ENCODE measurements at places on chromosomes 5 and 9. TPM values are rescaled to one million over a fixed set of nuclear protein-coding genes. Genes with fewer than 3 reads are reported as not detected.

Gene PCDHAC2
- total RNA-seq, result 3.6 TPM

Gene FGD3
- total RNA-seq, result 12.1 TPM

Gene SUSD3
- 12.2 TPM for total RNA-seq

Gene TTC16
- total RNA-seq, result 0.72 TPM

Gene DNAH5
- total RNA-seq, result 16.4 TPM

Gene TCF7
- 15.6 TPM for total RNA-seq

Gene NFIB
- 112 TPM for total RNA-seq

Gene ZMAT2
- total RNA-seq, result 51.4 TPM

Gene RXRA
- total RNA-seq, result 49.5 TPM

Gene RIC1
- 21.1 TPM for total RNA-seq

Gene LIX1
- 33.4 TPM for total RNA-seq

Gene PRR7
- total RNA-seq, result 5.5 TPM

Gene APBA1
- 5.1 TPM for total RNA-seq

DNA sequence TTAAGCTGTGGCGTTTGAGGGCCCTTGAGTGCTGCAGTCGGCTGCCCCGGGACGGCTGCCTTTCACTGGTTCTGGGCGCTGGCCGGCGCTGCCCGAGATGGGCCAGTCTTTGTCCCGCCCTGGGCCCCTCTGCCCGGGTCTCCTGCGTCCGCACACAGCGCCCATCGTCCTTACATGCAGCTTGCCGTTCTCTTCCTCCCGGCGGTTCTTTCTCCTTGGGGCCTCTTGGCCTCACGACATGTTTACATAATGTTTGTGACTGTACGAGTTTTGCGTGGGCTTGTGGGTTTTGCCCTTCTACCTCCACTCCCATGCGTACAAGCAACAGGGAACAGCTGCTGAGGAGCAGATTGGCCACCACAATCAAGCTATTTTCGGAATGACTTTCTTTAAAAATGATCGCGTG is 618 bp downstream of the TNPO1 start:
- peak; percentile 81 for DNase-seq
- peaks cover 22% of the 10 kb centered on the region for H3K4me1 ChIP-seq
- H3K27me3 ChIP-seq, result no peaks in the 10 kb centered on the region

GRCh38 chr9:93958121-93958818 is 3.1 kb upstream of the BARX1 start:
- H3K4me3 ChIP-seq, result no peak overlapping the region
- DNase-seq, result peak; percentile 49
- no peaks in the 10 kb centered on the region for H3K4me1 ChIP-seq
- no peaks in the 10 kb centered on the region for H3K36me3 ChIP-seq

DNA sequence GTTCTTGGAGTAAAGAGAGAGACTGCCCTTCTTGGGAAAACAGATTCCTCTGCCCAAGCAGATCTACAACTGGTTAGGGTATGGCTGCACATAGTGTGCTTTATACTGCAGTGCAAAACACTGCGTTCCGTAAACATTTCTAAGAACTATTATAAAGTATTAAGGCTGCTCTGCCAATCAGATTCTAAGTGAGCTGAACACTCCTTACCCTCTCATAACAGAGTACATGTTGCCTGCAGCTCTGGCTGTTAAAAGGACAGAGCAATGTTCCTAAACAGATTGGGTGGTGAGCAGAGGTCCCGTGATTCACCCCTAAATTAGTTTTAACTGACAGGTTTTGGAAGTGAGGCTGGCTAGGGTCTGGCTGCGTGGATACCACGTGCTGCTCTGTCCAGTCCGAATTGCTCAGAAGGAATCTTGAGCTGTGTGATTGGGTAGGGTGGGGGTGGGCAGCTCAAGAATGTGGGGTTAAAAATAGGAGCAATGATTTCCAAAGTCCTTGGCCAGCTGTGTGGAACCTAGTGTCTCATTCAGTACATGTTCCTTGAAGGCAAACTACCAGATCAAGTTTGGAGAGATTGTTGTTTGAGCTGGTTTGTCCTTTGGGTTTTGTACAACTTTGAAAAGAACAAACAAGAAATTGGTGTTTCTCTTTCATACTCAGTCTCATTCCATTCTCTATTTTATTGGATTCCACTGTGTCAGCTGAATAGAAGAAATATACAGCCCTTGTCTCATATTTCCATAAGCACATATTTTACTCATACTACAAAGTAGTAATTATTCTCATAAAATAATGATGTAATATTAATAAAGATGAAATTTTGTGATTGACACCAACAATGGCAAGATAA is 497.6 kb upstream of the CD180 start:
- H3K36me3 ChIP-seq, result no peaks in the 10 kb centered on the region
- H3K4me1 ChIP-seq, result no peaks in the 10 kb centered on the region
- no peaks in the 10 kb centered on the region for H3K27me3 ChIP-seq
- peak; percentile 67 for DNase-seq
- peak overlapping the region; percentile 3 for H3K27ac ChIP-seq
- no peak overlapping the region for H3K4me3 ChIP-seq

DNA sequence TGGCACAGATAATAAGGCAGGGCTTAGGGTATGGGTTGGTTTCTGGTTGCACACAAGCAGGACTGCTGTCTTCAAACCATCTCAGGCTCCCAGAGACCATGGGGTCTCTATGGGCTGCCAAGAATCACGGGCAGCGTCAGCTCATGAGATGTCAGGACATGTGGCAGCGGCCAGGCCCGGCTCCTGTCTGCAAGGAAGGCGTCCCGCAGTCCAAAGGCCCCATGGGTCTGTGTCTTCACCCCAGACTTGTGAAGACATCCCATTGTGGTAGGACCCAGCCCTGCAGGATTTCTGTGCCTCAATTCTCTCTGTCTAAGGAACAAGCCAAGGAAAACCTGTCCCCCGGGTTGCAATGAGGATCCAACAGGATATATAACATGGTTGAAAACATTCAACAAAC is 32.6 kb downstream of the IPPK start:
- H3K27ac ChIP-seq, result no peak overlapping the region
- no peak overlapping the region for H3K4me3 ChIP-seq

DNA sequence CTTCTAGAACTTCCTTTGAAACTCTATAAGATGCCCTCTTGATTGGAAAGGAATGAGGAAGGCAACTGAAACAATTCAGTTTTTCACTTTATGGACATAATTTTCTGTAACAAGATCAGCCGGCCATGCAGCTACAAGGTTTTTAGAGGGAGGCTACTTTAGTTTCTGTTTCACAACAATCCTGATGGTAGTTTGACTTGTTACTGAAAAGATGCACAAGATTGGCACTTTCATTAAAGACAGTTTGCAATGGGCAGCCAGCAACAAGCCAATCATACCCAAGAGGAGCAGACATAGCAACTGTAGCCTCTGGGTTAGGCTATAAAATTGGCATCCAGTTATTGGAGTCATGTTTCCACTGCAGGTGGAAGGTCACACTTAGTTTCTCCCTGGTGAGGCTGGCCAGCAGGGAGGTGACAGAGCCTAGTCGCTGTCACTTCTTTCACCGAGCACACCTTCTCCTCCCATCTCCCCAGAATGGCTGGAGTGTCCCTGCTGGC is 74.3 kb upstream of the TGFBR1 start:
- no peaks in the 10 kb centered on the region for H3K4me1 ChIP-seq
- no peak overlapping the region for H3K27ac ChIP-seq
- H3K36me3 ChIP-seq, result no peaks in the 10 kb centered on the region
- H3K4me3 ChIP-seq, result no peak overlapping the region
- no peak for DNase-seq
- no peaks in the 10 kb centered on the region for H3K27me3 ChIP-seq

GRCh38 chr9:105535920-105536668 is 21.8 kb upstream of the FKTN start:
- H3K27me3 ChIP-seq, result no peaks in the 10 kb centered on the region
- H3K4me1 ChIP-seq, result no peaks in the 10 kb centered on the region
- DNase-seq, result no peak
- H3K36me3 ChIP-seq, result no peaks in the 10 kb centered on the region
- no peak overlapping the region for H3K27ac ChIP-seq

GRCh38 chr9:129178568-129179382 is 714 bp upstream of the IER5L start:
- H3K27ac ChIP-seq, result no peak overlapping the region
- H3K27me3 ChIP-seq, result no peaks in the 10 kb centered on the region
- no peaks in the 10 kb centered on the region for H3K36me3 ChIP-seq
- DNase-seq, result no peak
- peaks cover 22% of the 10 kb centered on the region for H3K4me1 ChIP-seq

- H3K4me1 ChIP-seq, result no peaks in the 10 kb centered on the region
- H3K27ac ChIP-seq, result no peak overlapping the region
- no peak for DNase-seq
- H3K36me3 ChIP-seq, result no peaks in the 10 kb centered on the region
- no peak overlapping the region for H3K4me3 ChIP-seq
Measured at GRCh38 chr9:72633966-72634365, 112.6 kb downstream of the TMC1 start.

GRCh38 chr5:134462761-134463160 is 51.1 kb upstream of the CDKN2AIPNL start:
- no peak for DNase-seq
- no peaks in the 10 kb centered on the region for H3K27me3 ChIP-seq
- no peaks in the 10 kb centered on the region for H3K36me3 ChIP-seq
- peaks cover 22% of the 10 kb centered on the region for H3K4me1 ChIP-seq
- H3K4me3 ChIP-seq, result no peak overlapping the region
- H3K27ac ChIP-seq, result no peak overlapping the region

- no peaks in the 10 kb centered on the region for H3K4me1 ChIP-seq
- H3K27me3 ChIP-seq, result no peaks in the 10 kb centered on the region
- no peaks in the 10 kb centered on the region for H3K36me3 ChIP-seq
- no peak for DNase-seq
- H3K27ac ChIP-seq, result no peak overlapping the region
Measured at GRCh38 chr9:125924351-125924750, 177.2 kb downstream of the PBX3 start.

- H3K27me3 ChIP-seq, result no peaks in the 10 kb centered on the region
- no peaks in the 10 kb centered on the region for H3K36me3 ChIP-seq
- no peak for DNase-seq
- no peak overlapping the region for H3K27ac ChIP-seq
Measured at GRCh38 chr9:15738011-15738410, 185.2 kb downstream of the CCDC171 start.

GRCh38 chr9:34547960-34548611 is 25.3 kb upstream of the ENHO start:
- no peaks in the 10 kb centered on the region for H3K36me3 ChIP-seq
- no peak overlapping the region for H3K4me3 ChIP-seq
- no peaks in the 10 kb centered on the region for H3K4me1 ChIP-seq
- peak; percentile 91 for DNase-seq
- H3K27me3 ChIP-seq, result no peaks in the 10 kb centered on the region

GRCh38 chr5:94544031-94544650 is 74.3 kb downstream of the KIAA0825 start:
- H3K4me1 ChIP-seq, result no peaks in the 10 kb centered on the region
- no peak overlapping the region for H3K4me3 ChIP-seq
- H3K36me3 ChIP-seq, result no peaks in the 10 kb centered on the region
- no peak overlapping the region for H3K27ac ChIP-seq

DNA sequence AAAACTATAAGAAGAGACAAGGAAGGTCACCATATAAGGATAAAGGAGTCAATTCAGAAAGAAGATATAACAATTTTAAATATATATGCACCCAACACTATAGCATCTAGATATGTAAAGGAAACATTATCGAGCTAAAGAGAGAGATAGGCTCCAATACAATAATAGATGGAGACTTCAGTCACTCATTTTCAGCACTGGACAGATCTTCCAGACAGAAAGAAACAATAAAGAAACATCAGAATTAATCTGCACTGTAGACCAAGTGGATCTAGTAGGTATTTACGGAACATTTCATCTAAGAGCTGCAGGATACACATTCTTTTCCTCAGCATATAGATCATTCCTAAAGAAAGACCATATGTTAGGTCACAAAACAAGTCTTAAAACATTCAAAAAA is 463.5 kb downstream of the KCTD16 start:
- no peak overlapping the region for H3K4me3 ChIP-seq
- DNase-seq, result no peak

DNA sequence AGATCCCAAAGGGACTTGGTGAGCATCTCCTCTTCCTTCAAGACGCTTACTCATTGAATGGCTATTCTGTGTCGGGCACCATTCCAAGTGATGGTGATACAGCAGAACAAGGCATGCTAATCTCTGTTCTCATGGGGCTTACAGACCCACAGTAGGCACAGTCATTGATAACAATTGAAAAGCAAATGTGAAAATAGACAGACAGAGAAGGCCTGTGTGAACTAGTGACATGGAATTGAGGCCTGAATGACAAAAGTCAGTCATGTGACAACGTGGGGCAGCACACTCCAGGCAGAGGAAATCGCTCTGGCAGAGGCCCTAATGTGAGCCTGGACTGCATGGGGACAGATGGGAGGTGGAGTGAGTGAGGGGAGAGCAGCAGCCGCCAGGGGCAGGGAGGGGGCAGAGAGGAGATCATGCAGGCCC is 70.7 kb upstream of the CPLX2 start:
- no peaks in the 10 kb centered on the region for H3K36me3 ChIP-seq
- no peaks in the 10 kb centered on the region for H3K27me3 ChIP-seq
- H3K4me3 ChIP-seq, result no peak overlapping the region
- DNase-seq, result no peak
- H3K27ac ChIP-seq, result no peak overlapping the region

GRCh38 chr5:140840978-140841962 is at the start of gene PCDHA8:
Gene PCDHA8, plus strand, starts transcription at chr5:140841187. Its CDS starts 135 bp downstream, at chr5:140841322.
- no peak within 1 kb of the TSS for H3K4me3 ChIP-seq
- H3K4me1 ChIP-seq, result no peaks in the 10 kb centered on the region
- no peaks in the 10 kb centered on the region for H3K27me3 ChIP-seq
- no peaks in the 10 kb centered on the region for H3K36me3 ChIP-seq
- no peak for DNase-seq
- H3K27ac ChIP-seq, result no peak within 1 kb of the TSS

- no peak for DNase-seq
- H3K4me1 ChIP-seq, result no peaks in the 10 kb centered on the region
- no peak overlapping the region for H3K4me3 ChIP-seq
- H3K36me3 ChIP-seq, result no peaks in the 10 kb centered on the region
- no peaks in the 10 kb centered on the region for H3K27me3 ChIP-seq
Measured at GRCh38 chr9:88732128-88732527, 197.2 kb downstream of the NXNL2 start.

GRCh38 chr5:169106911-169107706 is 193.8 kb downstream of the SLIT3 start:
- H3K27ac ChIP-seq, result no peak overlapping the region
- no peaks in the 10 kb centered on the region for H3K27me3 ChIP-seq
- no peaks in the 10 kb centered on the region for H3K4me1 ChIP-seq
- H3K36me3 ChIP-seq, result no peaks in the 10 kb centered on the region
- DNase-seq, result no peak
- H3K4me3 ChIP-seq, result no peak overlapping the region

DNA sequence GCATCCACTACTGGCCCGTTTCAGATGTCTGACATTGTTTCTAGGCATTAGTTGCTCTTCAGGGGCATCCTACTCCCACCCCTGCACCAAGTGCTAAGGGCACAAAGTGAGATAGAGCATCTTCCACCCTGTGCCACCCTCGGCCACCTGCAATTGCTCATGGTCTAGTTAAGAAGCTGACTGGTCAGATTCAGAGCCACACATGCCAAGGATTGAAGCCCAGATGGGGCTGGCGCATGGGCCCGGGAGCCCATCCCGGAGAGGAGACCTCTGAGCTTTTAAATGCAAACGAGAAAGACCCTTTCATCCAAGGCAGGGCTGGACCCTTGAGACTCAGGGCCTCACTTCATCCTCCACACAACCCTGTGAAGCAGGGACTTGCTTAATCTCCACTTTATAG is 28.5 kb downstream of the HRH2 start:
- no peak for DNase-seq
- no peaks in the 10 kb centered on the region for H3K27me3 ChIP-seq
- H3K27ac ChIP-seq, result no peak overlapping the region
- no peaks in the 10 kb centered on the region for H3K36me3 ChIP-seq
- H3K4me3 ChIP-seq, result no peak overlapping the region
- H3K4me1 ChIP-seq, result peaks cover 4% of the 10 kb centered on the region

Data from kidney (tissue), 22 donors.